Vagina (tissue), 2 donors: ENCODE measurements at places on chromosomes 1 and 21.

- DNase-seq = no peak
Observed at GRCh38 chr1:159307346-159308020, 5.3 kb downstream of the FCER1A start.

GRCh38 chr1:209038316-209038715 is 545.2 kb upstream of the CAMK1G start:
- DNase-seq = no peak

- no peak for DNase-seq
Observed at GRCh38 chr1:83787246-83787998, 211.5 kb downstream of the TTLL7 start.

GRCh38 chr1:53297195-53297594 is 30.7 kb downstream of the LRP8 start:
- no peak for DNase-seq

DNA sequence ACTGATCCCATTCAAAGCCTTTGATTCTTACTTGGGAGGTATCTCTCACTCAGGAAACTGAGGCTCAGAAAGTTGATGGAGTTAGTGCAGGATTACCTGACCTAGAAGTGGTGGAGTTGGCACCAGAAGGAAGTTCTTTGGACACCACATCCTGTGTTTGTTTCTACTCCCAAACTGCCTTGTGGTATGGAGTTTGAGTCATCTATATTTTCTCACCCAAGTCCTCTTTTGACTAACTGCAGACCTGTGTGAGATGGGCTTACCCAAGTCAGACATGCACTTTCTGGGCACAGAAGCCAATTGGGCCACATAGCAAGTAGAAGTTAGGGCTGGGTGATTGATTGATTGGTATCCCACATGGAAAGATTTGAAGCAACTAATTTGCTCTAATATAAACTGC is 36.1 kb downstream of the FGGY start:
- no peak for DNase-seq
